ENCODE measurements at places on chromosomes 4 and X.

DNA sequence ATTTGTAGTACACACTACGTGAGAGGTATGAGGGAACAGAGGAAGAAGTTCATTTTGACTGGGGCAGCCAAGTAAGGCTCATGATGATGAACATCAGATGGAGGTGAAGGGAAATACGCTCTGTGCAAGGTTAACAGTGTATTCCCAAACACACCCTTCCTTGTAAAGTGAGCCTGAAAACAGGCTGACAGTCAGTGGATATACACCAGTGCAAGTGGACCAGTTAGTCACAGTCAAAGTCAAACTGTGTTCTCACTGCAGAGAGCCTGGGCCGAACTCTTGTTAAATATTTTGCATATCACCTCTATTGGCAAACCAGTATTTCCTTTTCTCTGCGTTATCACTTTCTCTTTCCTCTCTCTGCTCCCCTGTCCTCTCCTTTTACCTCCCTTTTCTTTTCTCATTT is 23.4 kb upstream of the RHOH start:
- DNase-seq: no peak

- DNase-seq: no peak
These were observed 336.1 kb upstream of the BOD1L1 start for GRCh38 chr4:13963601-13964000.

DNA sequence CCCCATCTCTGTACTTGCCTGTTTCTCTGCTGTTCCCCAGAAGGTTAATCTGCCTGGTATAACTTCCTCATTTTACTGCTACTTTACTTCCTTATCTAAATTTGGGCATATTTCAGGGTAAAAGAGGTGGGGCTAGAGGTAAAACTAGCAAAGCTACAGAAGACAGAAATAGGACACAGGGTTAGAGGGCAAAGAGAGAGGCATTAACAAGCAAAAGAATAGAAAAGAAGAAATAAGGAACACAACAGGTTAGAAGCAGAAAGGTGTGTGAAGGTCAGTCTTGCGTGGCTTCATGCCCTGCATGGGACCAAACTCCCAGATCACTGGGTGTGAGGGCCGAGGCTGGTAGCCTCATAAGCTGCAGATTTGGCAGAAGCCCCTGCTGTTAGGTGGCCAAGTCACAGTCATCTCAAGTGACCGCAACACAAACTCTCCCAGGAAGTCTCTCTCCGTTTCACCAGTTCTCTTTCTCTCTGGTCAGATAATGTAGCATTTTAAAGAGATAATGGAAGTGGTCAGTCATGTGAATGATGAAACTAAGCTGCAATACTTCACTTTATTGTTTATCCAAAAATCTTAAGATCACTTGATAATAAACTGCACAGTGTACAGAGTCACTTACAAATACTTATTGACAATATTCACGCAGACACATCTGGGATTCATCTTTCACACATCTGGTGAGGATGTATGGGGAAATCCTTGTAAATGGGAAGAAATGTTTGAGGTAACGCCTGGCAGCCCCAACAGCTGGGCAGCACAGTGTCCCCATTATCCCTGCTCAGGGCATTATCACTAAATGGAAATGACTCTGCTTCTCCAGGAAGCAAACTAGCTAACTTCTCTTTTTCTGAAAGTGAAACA is 16.4 kb downstream of the TMEM154 start:
- DNase-seq: no peak

DNA sequence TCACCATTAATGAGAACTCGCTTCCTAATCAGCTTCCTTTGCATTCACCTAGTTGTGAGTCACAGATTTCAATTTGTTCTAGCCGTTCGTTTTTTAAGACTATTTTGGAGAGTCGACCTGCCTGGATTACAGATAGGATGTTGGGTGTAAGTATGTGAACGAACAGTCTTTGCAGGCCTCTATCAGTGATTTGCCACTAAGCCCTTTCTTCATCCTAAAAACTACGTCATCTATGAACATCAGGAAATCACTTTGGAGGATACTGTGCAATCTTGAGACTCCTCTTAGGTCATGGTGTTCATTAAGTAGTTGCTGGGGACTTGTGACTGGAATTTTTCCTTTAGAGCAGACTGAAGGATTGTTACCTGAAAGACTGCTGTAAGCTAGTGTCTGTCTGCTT is 1.1 kb downstream of the POLA1 start:
- no peak for DNase-seq

DNA sequence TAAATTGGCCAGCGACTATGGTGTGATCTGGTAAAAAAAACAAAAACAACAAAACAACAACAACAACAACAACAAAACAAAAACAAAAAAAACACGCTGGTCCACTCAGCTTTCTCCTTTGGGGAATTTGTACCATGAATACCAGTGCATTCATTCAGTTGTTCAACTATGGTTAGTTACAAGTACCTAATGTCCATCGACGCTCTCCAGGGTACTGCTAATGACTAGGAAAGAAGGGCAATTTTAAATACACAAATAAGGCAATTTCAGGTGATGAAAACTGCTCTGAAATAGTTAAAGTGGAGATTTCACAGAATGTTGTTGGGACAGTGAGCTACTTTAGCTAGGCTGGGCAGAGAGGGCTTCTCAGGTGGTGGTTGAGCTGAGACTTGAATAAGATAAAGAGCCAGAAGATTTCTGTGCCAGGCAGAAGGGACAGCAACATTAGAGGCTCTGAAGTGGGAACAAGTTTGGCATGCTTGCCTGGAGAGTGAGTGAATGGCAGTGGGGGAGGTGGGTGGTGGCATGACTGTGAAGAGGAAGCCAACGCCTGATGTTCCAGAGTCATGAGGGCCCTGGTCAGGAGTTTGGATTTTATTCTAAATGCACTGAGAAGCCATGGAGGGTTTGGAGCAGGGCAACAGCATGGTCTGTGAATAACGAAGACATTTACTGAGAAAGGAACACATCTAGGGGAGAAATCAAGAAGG is 45.9 kb upstream of the PGRMC2 start:
- DNase-seq: no peak

DNA sequence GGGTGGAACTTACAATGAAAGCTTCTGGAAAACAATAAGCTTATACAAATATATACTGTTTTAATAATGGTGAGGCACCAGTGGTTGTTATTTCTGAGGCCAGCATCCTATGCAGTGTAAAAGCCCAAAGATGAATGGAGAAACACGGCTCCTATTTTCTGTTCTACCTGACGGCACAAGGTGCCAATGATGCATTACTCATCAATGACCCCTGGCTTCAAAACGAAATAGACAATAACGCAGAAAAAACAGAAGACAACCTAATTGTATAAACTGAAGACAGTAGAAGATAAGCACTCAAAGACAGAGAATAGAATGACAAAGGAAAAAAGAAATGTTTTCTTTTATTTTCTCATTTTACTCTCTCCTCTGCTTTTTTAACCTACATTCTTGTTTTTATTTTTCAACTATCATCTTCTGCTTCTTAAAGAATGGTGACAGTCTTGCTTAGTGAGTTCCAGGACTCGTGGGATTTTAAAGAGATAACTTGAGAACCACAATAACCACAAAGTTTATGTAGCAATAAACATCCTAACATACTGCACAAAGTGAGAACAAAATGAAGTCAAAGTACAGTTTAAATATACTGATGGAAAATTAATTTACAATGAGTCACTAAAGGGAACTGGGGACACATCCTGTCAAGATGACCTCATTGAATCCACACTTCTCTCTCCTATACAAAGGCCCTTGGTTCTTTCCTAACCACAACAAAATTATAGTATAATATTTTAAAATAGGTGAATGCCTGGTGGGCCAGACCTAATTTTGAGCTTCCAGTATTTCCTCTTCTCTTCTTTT is 169.8 kb downstream of the BTC start:
- no peak for DNase-seq

DNA sequence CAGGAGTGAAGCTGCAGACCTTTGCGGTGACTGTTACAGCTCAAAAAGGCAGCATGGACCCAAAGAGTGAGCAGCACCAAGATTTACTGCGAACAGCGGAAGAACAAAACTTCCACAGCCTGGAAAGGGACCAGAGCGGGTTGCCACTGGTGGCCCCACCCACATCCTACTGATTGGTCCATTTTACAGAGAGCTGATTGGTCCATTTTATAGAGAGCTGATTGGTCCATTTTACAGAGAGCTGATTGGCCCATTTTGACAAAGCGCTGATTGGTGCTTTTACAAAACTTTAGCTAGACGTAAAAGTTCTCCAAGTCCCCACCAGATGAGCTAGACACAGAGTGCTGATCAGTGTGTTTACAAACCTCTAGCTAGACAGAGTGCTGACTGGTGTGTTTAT is 134.2 kb upstream of the FRG1 start:
- no peak for DNase-seq

GRCh38 chrX:19245711-19246269 is 97.9 kb upstream of the PDHA1 start:
- no peak for DNase-seq

DNA sequence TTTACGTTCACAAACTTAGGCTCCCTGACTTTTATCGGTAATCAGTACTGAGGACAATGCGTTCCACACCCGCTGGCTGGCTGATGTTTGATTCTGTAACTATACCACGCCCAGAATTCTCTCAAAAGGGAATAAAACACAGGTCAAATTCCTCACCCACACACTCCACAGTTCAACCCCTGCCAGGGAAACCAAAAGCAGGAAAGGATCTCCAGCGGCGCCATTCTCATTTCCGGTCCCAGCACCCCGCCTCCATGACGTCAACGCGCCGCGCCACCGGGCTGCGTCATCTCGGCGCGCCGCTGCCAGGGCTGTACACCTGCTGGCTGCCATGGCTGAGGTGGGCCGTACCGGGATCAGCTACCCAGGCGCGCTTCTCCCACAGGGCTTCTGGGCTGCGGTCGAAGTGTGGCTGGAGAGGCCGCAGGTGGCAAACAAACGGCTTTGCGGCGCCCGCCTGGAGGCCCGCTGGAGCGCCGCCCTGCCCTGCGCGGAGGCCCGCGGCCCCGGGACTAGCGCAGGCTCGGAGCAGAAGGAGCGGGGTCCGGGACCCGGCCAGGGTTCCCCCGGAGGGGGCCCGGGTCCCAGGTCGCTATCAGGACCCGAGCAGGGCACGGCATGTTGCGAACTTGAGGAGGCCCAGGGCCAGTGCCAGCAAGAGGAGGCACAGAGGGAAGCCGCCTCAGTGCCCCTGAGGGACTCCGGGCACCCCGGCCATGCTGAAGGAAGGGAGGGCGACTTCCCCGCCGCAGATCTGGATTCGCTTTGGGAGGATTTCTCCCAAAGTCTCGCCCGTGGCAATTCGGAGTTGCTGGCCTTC is at the start of the genes ACOX3 and TRMT44:
Gene ACOX3, minus strand, starts transcription at position 232 of the 820 bp plus-strand sequence. CDS start 24,202 bp downstream, outside the sequence.
Gene TRMT44, plus strand, starts transcription at position 286 of the 820 bp plus-strand sequence. Its CDS starts 46 bp downstream, at position 332.
- DNase-seq: peak; percentile 90

GRCh38 chr4:61521451-61521850 is 321.3 kb downstream of the ADGRL3 start:
- no peak for DNase-seq

- no peak for DNase-seq
These were observed 1.9 kb downstream of the DMP1 start for GRCh38 chr4:87651941-87652340.

DNA sequence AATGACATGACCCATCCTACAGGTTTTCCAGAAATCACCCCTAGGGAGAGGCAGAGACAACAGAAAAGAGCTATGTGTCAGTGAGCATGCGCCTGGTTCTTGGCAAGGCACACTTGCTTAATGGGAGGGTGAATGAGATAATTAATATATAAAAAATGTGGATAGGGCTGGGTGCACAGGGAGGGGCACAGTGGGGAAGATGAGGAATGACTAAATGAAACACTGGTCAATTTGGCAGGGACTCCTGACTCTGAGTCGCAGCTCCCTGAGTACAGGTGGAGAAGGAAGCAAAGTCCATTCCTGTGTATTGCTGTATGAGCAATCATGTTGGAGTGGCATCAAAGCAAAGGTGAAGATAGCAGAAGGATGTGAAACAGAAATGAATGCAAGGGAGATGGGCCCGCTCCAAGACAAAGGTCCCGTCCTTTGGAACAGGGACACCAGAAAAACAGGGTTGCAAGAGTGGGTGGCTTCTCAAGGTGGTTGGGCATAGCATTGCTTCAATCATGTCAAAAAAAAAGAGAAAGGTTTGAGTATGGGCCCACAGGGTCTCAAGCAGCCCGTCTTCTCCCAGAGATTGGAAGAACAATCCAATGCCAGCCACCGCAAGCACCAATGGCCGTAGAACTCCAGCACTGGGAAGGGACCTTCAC is 278.4 kb upstream of the AGTR2 start:
- no peak for DNase-seq

- no peak for DNase-seq
These were observed 1.9 kb upstream of the ZNF41 start for GRCh38 chrX:47484885-47485284.

DNA sequence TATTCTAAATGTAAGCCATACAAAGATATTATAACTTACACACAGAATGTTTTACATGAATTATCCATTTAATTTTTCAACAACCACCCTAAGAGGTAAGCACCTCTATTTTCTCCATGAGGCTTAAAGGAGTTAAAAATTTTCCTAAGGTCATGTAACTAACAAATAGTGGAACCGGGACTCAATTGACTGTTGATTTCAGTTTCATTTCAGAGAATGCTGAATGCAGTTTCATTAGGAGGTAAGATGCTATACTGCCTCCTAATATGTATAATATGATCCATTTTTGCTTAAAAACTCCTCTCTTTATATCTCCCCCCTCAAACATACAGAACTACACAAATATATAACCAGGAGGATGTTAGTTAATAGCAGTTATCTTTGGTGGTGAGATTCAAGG is 29.1 kb downstream of the PHKA1 start:
- no peak for DNase-seq
